ENCODE measurements at places on chromosomes 4 and X.
A peak's percentile ranks its signal among the peaks of the same experiment; 100 is the strongest.

- no peak for DNase-seq
These were observed 178.5 kb downstream of the PACRGL start for GRCh38 chr4:20878806-20879205.

- no peak for DNase-seq
These were observed 360.7 kb downstream of the TEX13C start for GRCh38 chrX:125680366-125680765.

DNA sequence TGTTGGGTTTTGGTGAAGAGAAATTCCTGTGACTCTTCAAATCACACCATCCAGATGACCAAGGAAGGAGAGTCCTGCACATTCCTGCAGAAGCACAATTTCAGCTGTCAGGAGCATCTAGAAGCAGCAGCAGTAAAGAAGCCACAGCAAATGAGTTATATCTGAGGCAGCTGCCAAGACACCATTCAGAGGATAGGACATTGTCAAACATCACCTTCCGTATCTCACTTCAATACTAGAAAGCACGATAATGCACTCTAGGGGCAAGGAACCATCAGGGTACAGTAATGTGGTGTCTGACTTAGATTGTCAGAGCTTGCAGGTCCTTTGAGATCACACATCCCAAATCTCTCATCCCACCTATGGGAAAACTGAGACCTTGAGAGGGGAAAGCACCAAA lies 134.5 kb downstream of the COL4A6 start:
- no peak for DNase-seq

GRCh38 chr4:82431831-82432230 lies 1.4 kb downstream of the ENOPH1 start:
- DNase-seq = no peak

GRCh38 chrX:109872021-109872732 lies 130.7 kb upstream of the TMEM164 start:
- DNase-seq = no peak

GRCh38 chrX:69131886-69132285 lies 33.4 kb downstream of the PJA1 start:
- no peak for DNase-seq

GRCh38 chrX:7027071-7027470 lies 120.4 kb upstream of the STS start:
- no peak for DNase-seq

- no peak for DNase-seq
These were observed 1794.0 kb upstream of the PCDH7 start for GRCh38 chr4:28926156-28926555.

GRCh38 chr4:87251106-87251505 lies 30.7 kb upstream of the KLHL8 start:
- no peak for DNase-seq

- no peak for DNase-seq
These were observed 24.4 kb downstream of the PJA1 start for GRCh38 chrX:69140837-69141236.

- DNase-seq = no peak
These were observed 422.5 kb downstream of the ZIC3 start for GRCh38 chrX:137988470-137988869.

GRCh38 chrX:47097018-47097417 lies 18.8 kb downstream of the RGN start:
- no peak for DNase-seq

GRCh38 chr4:99918656-99919055 lies 24.4 kb upstream of the LAMTOR3 start:
- DNase-seq = no peak

- DNase-seq = no peak
These were observed 103.7 kb downstream of the APOOL start for GRCh38 chrX:85107407-85107806.

GRCh38 chrX:23900220-23900797 lies 7.4 kb downstream of the APOO start:
- no peak for DNase-seq

GRCh38 chrX:53089224-53089842 lies 4.6 kb upstream of the KANTR start:
- DNase-seq = peak; percentile 72

DNA sequence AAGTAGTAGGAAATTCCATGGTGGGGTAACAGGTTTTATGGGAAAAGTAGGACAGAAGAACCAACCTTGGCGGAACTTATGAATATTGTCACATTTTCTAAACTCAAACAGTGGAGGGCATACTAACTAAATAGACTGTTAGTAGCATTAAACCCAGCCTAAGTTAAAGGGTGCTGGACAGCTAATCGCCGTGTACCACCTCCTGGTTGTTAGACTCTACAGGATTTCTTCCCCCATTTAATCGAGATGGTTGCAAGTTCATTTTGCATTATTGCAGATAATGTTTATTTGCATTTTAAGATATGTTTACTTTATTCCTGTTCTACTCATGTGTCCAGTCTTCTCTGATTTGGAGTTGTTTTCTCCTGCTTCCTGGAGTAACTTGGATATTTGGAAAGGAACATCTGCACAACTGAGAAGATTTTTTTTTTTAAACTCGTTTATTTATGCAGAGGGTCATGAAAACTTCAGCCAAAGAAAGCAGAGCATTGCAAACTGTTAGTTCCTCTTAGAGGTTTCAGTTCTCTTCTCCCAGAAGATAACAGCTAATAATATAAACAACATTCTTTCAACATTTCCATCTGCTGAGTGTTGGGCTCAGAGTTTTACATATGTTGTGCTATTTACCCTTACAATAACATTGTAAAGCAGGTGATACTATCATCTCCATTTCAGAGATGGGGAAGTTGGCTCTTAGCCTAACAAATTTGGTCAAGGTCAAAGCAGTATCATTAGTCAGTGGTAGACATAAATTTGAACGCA lies 51.5 kb upstream of the TBC1D9 start:
- no peak for DNase-seq

GRCh38 chr4:137647375-137647774 lies 115.1 kb upstream of the PCDH18 start:
- no peak for DNase-seq

DNA sequence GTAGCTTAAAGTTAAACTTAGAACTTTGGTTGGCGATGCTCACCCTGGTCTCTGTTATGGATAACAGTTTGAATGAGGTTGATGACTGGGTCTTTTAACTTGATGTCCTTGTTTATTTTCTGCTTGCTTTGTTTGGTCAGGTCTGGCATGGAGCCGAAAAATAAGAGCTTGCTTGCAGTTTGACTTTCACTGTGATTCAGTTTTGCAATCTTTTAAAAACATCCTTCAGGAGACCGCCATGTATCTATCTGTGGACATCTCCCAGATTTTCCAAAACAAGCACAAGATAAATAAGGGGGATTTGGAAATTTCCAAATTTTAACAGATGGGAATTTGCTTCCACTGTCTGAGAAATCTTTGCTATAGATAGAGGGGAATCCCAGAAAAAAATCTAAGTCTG lies 246.7 kb downstream of the PALLD start:
- DNase-seq = no peak

DNA sequence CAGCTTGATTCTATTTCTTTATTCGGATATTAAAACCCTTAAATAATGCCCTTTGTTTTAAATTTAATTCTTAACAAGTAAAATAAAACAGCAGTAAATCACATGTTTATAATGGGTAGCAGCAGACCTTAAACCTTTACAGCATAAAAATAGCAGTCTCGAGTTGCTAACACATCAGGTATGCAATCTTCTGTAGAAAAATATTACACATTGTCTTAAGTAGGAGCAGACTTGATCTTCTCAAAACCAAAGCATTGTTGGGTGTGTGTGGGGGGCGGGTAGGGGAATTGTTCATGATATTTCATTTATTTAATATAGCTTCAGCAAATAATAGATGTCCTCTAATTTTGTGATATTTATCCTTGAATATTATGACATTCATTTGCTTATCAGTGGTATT lies 331.4 kb downstream of the PCDH7 start:
- DNase-seq = no peak

DNA sequence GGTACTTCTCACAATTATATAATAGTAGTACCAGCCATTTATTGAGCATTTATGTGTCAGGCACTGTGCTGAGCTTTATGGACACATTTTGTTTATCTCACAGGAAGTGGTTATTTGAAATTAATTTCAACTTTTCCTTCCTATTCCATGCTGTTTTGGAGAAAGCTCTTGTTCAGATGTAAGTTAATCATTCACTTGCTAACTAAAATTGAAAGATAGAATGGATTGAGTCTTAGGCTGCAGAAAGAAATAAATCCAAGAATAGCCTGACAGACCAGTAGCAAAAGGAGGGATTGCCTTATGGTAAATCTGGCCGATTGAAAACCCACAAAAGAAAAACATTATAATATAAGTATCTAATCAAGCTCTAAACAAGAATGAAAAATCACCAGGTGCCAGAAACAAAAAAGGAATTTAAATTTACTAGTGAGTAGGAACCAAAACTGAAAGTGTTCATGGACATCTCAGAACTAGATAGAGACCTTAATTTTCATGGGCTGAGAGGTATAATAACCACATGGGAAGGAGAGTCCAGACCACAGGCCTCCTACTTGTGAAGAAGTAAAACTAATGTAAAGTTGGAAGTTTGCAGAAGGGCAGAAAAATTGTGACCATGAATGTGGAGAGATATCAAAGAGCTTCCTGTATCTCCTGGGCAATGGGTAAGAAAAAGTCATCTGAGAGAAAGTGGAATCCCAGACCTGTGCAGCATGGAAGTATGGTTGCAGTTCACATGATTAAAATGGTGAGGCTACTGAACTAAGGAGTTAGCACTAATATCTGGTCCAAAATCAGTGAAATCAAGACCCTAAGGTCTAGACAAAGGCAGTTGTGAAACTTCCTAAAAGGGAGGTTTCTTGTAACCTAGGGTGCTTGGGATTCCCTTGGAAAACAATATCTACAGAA lies 38.0 kb downstream of the RADX start:
- DNase-seq = peak; percentile 3

- no peak for DNase-seq
These were observed 135.3 kb downstream of the SHROOM3 start for GRCh38 chr4:76570141-76570973.

GRCh38 chr4:120331486-120332370 lies 265.1 kb upstream of the MAD2L1 start:
- DNase-seq = no peak

DNA sequence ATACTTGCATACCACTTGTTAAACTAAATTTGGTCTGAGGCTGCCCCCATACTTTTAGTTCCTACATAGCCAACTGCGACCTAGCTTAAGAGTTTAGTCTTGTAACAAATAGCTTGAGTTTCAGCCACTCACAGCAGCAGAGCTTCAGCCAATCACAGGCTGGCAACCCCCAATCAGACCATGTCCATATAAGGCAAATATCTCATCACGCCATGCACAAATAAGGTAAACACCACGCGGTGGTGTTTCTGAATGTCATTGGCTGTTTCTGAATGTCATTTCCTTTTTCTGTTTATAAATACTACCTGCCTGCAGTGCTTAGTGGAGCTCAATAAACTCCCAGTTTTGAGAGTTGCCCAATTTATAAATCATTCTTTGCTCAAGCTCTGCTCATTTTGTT lies 143.1 kb upstream of the MAD2L1 start:
- no peak for DNase-seq

- DNase-seq = no peak
These were observed 473.8 kb downstream of the SPRY1 start for GRCh38 chr4:123870216-123870876.

DNA sequence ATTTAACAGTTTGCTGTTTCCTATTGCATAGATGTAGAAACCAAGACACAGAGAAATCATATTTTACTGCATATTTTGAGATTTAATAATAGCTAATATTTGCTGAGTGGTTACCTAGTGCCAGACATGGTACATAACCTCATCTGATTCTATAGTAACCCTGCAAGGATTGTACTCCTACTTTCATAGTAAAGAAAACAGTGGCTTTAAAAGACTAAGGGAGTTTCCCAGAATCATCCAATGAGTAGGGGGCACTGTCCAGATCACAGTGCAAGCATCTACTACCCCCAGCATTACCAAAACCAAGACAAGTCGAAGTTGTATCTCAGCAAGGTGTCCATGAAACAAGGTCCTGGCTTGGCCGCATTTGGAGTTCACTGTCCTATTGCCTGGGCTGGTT lies 224.5 kb upstream of the TENM3 start:
- no peak for DNase-seq

DNA sequence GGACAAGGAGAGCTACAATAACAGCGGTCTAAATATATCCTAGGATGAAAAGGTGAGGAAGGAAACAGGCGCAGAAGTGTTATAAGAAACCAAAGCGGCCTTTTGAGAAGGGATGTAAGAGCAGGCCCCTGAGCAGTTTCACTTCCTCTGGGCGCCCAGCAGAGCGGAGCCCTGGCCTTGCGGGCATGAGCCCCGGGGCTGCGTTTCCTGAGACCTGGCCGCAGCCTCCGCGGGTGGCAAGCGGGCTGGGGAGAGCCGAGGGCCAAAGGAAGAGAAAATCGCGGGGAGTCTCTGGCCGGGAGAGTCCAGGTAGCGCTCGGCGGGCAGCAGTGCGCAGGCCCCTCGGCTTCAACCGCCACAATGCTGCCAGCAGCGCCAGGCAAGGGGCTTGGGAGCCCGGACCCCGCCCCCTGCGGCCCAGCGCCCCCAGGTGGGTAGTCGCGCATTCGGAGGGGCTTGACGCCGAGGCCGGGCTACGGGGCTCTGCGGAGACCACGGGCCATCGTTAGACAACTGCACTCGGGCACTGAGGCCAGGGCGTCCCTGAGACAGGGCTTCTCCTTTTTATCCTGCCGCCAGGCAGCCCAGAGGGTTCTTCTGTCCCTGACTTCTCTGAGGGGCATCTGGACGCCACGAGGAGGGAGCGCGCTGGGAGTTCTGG lies at the start of gene BANK1:
Gene BANK1 (plus strand): TSS at position 210 of the 661 bp plus-strand sequence. CDS start 151 bp downstream, at position 361.
- DNase-seq = peak; percentile 28

- DNase-seq = peak; percentile 76
These were observed 571.1 kb upstream of the DIPK2B start for GRCh38 chrX:45771560-45772340.

GRCh38 chrX:41122664-41123257 lies 37.5 kb downstream of the USP9X start:
- no peak for DNase-seq

DNA sequence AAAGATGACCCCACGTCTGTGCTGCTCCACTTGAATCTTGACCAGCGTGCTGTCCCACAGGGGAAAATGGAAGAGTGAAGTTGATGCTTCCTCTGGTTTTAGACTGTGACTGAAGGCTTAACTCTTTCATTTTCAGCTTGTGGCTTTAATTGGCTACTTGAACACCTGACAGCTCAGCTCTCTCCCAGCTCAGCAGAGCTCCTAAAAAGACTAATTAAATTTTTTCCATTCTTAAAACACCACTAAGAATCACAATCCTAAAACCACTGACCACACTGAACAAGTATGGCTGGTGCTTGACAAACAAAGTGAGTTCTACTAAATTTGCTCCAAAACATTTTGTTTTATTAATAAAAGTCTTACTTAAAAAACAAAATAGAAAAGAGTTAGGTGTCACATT lies 71.7 kb downstream of the SRPX start:
- no peak for DNase-seq

GRCh38 chr4:38011511-38012162 lies 51.4 kb downstream of the PTTG2 start:
- no peak for DNase-seq

DNA sequence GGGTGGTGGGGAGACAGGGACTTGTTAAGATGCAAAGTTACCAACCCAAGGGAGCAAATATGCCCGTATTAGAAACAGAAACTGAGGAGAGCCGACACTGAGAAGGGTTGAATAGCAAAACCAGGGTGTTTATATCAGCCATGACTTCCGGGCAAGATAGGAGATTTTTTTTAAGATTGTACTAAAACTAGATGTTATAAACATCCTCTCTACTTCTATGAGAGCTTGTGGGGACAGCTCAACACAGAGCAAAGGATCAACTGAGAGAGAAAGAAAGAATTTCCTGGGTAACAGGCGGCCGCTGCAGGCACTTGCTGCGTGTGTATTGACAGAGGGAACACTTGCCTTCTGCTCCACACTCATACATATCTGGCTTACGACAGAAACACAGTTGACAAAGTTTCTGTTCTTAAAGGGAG lies 49.1 kb upstream of the FBXW7 start:
- DNase-seq = peak; percentile 41

Measured in CD4-positive, alpha-beta T cell treated with Interleukin-17A for 1 hour (primary cell).